Epithelial cell of umbilical artery (primary cell): ENCODE measurements at places on chromosomes 6 and 20. TPM values are rescaled to one million over a fixed set of nuclear protein-coding genes. Genes with fewer than 3 reads are reported as not detected.

CRYBG1 gene
- 31.8 and 67.9 TPM in 2 replicates for total RNA-seq

MCM3 gene
- 80.6 and 109 TPM in 2 replicates for total RNA-seq

FANCE gene
- total RNA-seq, result 7.0 and 9.1 TPM in 2 replicates

FGD2 gene
- not detected in 2 replicates for total RNA-seq

ECT2L gene
- 0.32 TPM in 1 of 2 replicates, not detected in the other for total RNA-seq

IL17A gene
- not detected in 2 replicates for total RNA-seq

CABLES2 gene
- total RNA-seq, result 0.97 and 1.2 TPM in 2 replicates

RAMACL gene
- 1.6 and 2.4 TPM in 2 replicates for total RNA-seq

B4GALT5 gene
- 33.8 and 61.9 TPM in 2 replicates for total RNA-seq

APOM gene
- 0.30 TPM in 1 of 2 replicates, not detected in the other for total RNA-seq

ACTL10 gene
- 3.6 and 4.0 TPM in 2 replicates for total RNA-seq

SIRPB2 gene
- total RNA-seq, result 2.9 and 3.0 TPM in 2 replicates

SOX18 gene
- total RNA-seq, result 18.2 and 24.4 TPM in 2 replicates

MCHR2 gene
- not detected in 2 replicates for total RNA-seq

SYNGAP1 gene
- 1.2 and 1.3 TPM in 2 replicates for total RNA-seq

SPAG4 gene
- total RNA-seq, result 11.2 and 23.4 TPM in 2 replicates

GMPR gene
- total RNA-seq, result 21.4 and 44.5 TPM in 2 replicates

NKX2-2 gene
- total RNA-seq, result not detected in 2 replicates

NOTCH4 gene
- 42.4 and 52.3 TPM in 2 replicates for total RNA-seq

TGM2 gene
- 325 and 632 TPM in 2 replicates for total RNA-seq

GHRH gene
- not detected in 2 replicates for total RNA-seq

EYA2 gene
- total RNA-seq, result not detected in 2 replicates

KIF13A gene
- total RNA-seq, result 26.0 and 34.5 TPM in 2 replicates

WFDC10A gene
- total RNA-seq, result not detected in 2 replicates

MEI4 gene
- total RNA-seq, result not detected in 2 replicates

LRRC1 gene
- 5.2 and 6.8 TPM in 2 replicates for total RNA-seq

CEP57L1 gene
- total RNA-seq, result 26.6 and 33.0 TPM in 2 replicates

BNIP5 gene
- not detected in 2 replicates for total RNA-seq

SLC35D3 gene
- under 0.01 TPM in 1 of 2 replicates, not detected in the other for total RNA-seq

CCDC170 gene
- 0.15 and 0.32 TPM in 2 replicates for total RNA-seq

PAK5 gene
- not detected in 2 replicates for total RNA-seq

HLA-DPA1 gene
- 0.65 and 3.6 TPM in 2 replicates for total RNA-seq

FIG4 gene
- 11.7 and 14.6 TPM in 2 replicates for total RNA-seq

STMND1 gene
- total RNA-seq, result not detected in 2 replicates

POU3F2 gene
- not detected in 2 replicates for total RNA-seq

SMIM28 gene
- total RNA-seq, result not detected in 2 replicates

SLC44A4 gene
- 0.15 and 0.32 TPM in 2 replicates for total RNA-seq

C20orf141 gene
- not detected in 2 replicates for total RNA-seq

AIF1 gene
- not detected in 2 replicates for total RNA-seq

CLPSL1 gene
- total RNA-seq, result not detected in 2 replicates

XPO5 gene
- total RNA-seq, result 25.3 and 28.7 TPM in 2 replicates

KIAA1755 gene
- total RNA-seq, result under 0.01 and 0.30 TPM in 2 replicates

MLN gene
- total RNA-seq, result not detected in 2 replicates

LY6G6F gene
- not detected in 2 replicates for total RNA-seq

ZGPAT gene
- total RNA-seq, result 20.5 and 24.8 TPM in 2 replicates

MYMX gene
- under 0.01 TPM in 1 of 2 replicates, not detected in the other for total RNA-seq

BTN1A1 gene
- not detected in 2 replicates for total RNA-seq

TFAP2D gene
- not detected in 2 replicates for total RNA-seq

INSM1 gene
- total RNA-seq, result not detected in 2 replicates

ATP9A gene
- 21.4 and 25.4 TPM in 2 replicates for total RNA-seq

TFAP2C gene
- under 0.01 TPM in 1 of 2 replicates, not detected in the other for total RNA-seq
